Stimulated activated CD8-positive, alpha-beta memory T cell treated with anti-CD3 and anti-CD28 coated beads, Interleukin-4, amount 100 ng/mL, for 1 hour (primary cell): ENCODE measurements at places on chromosomes 1 and 21.

GRCh38 chr1:23421753-23422240 is 2.8 kb downstream of the TCEA3 start:
- DNase-seq: no peak

- no peak for DNase-seq
Measured at GRCh38 chr1:3038113-3038551, 16.9 kb downstream of the ACTRT2 start.

DNA sequence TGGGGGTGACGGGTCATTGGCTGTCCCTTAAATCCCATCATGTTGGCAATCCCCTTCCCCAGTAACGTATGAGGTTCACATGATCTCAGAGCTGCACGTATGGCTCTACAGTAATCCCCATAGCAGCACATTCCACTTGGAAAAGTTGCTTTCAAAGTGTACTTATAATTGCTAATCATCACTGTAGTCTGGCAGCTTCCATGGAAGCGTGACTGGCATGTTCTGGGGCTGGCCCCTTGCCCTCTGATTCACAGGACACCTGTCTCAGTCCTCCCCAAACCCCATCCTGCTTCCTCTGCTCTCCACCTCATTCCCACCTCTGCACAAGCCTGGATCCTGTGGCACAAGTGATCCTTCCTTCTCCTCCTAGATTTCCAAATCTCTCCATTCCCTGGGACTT is 102.2 kb downstream of the TSEN15 start:
- no peak for DNase-seq

GRCh38 chr1:159141584-159142390 is 29.6 kb upstream of the CADM3 start:
- no peak for DNase-seq
